ENCODE measurements at places on chromosomes 4 and X.

GRCh38 chr4:77185686-77186085 is 28.7 kb downstream of the CCNG2 start:
- DNase-seq = no peak

DNA sequence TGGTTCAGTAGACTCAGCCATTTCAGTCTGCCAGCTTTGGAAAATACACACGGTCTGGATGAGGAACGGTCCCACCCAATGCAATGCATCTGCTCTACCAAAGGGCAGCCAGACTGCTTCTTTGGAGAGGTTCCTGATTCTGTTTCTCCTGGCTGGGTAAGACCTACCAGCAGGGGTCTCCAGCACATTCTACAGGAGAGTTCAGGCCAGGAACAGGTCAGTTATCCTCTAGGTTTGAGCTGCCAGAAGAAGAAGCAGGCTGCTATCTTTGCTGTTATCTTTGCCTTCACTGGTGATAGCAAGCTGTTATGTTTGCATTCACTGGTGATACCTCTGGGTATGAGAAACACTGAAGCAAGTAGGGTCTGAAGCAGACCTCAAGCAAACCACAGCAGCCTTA is 45.5 kb upstream of the PBDC1 start:
- DNase-seq = no peak

DNA sequence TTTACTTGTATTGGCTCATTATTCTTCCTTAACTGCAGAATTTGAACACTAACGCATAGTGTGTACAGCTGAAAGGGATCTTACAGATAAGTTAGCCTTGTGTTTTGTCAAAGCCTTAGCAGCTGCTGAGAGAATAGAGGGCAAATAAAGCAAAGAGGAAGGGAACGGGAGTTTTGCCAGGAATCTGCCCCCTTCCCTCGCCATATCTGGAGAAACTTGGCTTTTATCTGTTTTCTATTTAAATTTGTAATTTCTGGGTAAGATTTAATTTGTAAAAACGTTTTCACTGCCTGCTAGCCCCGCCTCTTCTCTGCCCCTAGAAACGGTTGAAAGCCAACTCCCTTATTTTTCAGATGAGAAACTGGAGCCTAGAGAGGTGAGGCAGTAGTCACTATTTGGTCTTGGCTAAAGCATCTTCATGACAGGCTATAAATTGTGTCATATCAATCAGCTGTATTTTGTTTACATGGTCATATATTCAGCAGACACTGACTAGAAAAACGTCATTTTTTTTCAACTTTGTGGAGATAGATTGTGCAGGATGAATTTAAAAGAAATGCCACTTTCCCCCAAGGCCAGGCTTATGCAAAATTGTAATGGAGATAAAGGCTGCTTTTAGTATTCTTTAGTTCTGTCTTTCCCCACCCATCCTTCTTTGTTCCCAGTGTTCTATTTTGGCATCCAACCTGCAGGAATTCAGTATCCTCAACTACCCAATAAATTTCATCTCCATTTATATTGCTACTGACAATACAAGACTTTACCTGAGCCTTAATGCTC is 319.4 kb downstream of the SH2D1A start:
- no peak for DNase-seq

DNA sequence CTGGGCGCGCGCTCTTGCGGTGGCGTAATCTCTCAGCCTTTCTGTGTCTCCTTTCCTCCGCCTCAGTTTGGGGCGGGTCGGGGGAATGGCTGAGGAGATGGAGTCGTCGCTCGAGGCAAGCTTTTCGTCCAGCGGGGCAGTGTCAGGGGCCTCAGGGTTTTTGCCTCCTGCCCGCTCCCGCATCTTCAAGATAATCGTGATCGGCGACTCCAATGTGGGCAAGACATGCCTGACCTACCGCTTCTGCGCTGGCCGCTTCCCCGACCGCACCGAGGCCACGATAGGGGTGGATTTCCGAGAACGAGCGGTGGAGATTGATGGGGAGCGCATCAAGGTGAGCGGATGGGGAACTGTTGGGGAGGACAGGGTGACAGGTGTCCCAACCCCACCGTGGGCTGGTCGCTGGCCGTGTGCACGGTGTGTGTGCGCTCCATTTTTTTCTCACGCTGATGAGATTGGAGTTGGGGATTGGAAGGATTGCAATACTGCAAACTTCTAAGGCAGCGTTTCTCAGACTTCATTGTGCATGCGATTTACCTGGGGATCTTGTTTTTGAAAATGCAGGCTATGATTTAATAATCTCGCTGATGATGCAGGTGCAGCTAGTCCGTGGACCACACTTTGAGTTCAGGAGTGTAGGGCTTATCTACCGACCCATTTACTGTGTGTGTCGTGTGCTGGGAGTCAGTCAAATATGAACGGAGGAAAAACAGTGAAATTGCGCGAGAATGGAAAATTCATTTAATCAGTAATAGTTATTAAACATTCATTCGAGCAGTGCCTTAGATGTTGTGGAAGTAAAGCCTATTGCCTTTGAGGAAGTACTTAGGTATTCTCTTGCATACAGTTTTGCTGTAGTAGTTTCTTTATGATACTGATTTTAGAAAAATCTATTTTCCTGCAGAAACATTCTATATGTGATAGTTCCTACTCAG is at the start of gene RAB33B:
RAB33B (plus strand) TSS at position 11 of the 935 bp plus-strand sequence; CDS start at position 86, 75 bp downstream.
- DNase-seq = peak; percentile 60

GRCh38 chr4:159899596-159899995 is 796.7 kb downstream of the RAPGEF2 start:
- DNase-seq = no peak

DNA sequence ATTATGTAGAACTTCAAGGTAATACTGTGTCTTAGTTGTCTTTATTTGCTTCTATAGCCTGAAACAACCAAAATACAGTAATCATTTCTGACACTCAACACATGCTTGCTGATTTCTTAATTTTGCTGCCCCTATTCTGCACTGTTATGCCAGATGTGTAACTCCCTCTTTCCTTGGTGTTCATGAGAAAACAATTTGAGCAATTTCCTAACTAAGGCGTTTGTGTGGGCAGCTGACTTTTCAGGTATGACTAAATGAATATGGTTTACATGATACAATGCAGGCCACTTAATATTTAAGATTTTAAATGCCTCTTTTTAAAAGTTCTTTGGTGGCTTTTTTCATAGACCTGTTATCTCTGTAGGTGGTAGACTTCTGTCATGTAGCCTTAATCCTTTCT is 46.1 kb upstream of the CENPE start:
- no peak for DNase-seq

Measured in thoracic aorta (tissue), 2 donors.